Metanephros (tissue), 2 donors: ENCODE measurements at places on chromosomes 5 and 9. TPM values are rescaled to one million over a fixed set of nuclear protein-coding genes. Genes with fewer than 3 reads are reported as not detected.

The PDZD2 gene
- 25.3 TPM for total RNA-seq

The SMIM33 gene
- total RNA-seq: not detected

The PGM5 gene
- 54.2 TPM for total RNA-seq

The GGTA1 gene
- 4.6 TPM for total RNA-seq

The LHX2 gene
- total RNA-seq: 0.12 TPM

The RAB14 gene
- 57.0 TPM for total RNA-seq

The TBC1D2 gene
- 6.7 TPM for total RNA-seq

The ZFP2 gene
- total RNA-seq: 3.6 TPM

The ABLIM3 gene
- 5.7 TPM for total RNA-seq

The NUP214 gene
- total RNA-seq: 49.5 TPM

The ZCCHC9 gene
- total RNA-seq: 16.8 TPM
